ENCODE measurements at places on chromosomes 12 and 14.

- DNase-seq, result no peak
Measured at GRCh38 chr12:31603546-31604009, 12.6 kb upstream of the DENND5B start.

DNA sequence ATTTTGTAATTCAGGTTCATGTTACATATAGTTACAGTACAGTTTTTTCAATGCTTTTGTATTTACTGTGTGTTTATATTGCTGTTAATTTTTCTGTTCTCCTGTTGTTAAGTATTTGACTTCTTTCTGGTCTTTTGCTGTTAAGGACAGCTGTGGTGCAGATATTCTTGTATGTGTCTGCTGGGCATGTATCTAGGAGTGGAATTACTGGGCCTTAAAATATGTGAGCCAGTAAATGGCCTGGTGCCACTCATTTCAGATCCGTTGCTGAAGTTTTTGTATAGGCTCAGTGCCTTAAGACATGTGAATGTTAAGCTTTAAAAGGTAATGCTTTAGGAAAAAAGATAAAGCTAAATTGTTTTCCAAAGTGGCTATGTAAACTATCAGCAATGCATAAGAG, 87.3 kb downstream of the TTLL5 start:
- no peak for DNase-seq

- no peak for DNase-seq
Measured at GRCh38 chr12:68750506-68750905, 4.5 kb downstream of the SLC35E3 start.

GRCh38 chr12:114668886-114669288, 15.1 kb downstream of the TBX3 start:
- DNase-seq, result no peak

DNA sequence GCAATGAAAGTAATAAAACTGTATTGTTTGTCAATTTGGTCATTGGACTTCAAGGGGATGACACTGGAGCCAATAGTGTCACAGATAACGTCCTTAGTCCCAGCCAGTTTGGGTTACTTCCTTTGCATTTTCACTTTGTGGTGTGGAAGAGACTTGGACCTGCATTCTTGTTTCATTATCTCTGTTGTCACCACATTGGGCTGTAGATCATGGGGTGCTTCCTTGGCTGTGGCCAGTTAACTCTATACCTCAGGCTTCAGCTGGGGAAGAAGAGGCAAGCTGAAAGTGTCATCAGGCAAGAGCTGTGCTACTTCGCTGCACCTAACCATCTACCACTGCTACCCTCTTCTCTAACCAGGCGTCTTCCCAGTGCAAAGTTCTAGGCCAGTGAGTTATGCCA, 15.1 kb upstream of the CISTR start:
- no peak for DNase-seq
